NCI-H345 (cell line): ENCODE measurements at places on chromosomes 3 and 15.

GRCh38 chr3:111903067-111903511, 44.0 kb downstream of the PHLDB2 start:
- DNase-seq = no peak

DNA sequence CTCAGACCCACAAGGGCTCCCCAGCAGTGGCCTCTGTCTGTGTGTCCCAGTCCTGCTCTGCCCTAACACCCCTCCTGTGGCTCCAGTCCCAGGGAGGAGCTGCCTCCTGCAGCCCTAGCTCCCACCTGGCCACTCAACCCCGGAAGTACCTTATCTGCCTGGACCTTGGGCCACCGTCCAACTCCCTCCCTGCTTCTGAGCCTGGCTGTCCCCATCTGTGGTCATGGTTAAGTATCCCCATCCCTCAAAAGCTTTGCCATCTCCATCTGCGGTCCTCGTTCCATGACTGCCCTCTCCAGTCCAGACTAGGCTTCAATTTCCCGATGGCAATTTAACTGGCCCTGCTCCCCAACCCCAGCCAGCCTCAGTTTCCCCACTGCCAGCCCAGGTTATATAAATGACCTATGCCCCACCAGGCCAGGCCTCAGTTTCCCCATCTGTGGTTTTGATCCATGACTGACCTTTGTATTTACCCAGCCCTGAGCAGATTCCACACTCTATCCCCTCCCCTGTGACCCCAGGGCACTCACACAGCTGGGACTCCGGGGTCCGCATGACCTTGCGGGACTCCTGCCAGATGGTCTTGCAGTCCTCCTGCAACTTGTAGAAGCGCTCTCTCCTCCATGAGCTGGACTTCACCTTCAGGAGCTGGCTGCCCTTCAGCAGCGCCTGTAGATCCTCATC, 9.6 kb downstream of the PLCD1 start:
- no peak for DNase-seq

- no peak for DNase-seq
Observed at GRCh38 chr3:138049157-138049919, 39.4 kb downstream of the CLDN18 start.

- DNase-seq = no peak
Observed at GRCh38 chr3:88030210-88030609, 28.6 kb downstream of the CGGBP1 start.

DNA sequence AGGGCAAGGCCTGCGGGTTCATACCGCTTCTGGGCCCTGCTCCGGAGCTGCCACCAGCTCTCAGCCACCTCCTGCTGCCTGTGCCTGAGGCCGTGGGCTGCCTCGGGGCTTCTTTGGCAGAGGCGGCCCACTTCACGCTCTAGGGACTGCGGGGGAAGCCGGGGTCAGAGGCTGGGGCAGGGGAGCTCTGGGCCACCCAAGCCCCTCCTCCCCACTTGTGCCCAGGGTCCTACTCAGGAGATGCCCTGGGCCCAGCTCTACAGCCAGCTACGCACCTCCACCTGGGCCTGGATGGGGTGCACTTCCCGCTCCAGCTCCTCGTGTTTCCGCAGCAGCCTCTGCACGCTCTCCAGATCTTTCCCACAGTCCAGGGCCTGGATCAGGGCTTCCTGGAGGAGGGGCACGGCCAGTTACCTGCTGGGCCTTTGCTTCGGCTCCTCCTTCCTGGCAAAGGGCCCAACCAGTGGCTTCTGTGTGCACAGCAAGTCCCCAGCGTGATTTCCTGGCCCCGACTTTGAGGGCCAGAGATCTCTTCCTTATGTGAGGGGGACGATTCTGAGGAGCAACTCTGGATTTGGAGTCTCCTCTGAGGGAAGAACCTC, 24.0 kb downstream of the PLA2G4B start:
- peak; percentile 17 for DNase-seq

DNA sequence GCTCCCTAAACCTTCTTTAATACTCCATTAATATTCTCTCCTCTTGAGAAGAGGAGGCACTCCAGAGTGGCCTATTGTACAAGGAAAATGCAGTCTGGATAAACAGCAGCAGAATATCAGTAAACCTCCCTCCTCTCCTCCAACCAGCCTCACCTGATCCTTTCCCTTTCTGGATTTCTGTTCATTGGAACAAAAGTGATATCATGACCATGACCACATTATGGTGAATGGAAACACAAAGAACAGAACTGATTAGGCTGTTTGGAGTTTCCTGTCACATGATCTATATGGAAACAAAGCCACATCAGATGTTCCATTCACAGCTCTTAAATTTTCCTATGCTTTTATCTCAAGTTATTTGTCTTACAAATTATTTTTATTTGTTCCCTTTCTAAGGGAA, 14.6 kb downstream of the C2CD4B start:
- DNase-seq = peak; percentile 24

GRCh38 chr3:179072100-179072438, 460 bp upstream of the ZMAT3 start:
- DNase-seq = peak; percentile 44

DNA sequence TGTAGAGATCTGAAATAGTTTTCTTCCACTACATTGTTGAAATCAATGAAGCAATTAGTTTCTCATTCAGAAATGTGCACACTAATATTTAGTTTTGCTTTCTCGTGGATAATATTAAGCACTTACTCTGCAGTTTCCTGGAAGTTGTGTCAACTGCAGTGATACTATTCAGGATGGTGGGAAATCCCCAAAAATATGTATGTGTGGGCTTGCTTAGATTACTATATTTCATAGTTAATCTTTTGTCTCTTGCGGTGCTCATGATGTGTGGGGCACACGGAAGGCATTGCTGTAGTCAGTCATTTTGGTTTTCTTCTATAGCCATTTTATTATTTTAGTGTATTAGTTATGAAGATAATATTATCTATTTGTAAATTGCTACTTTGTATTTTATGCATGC, 19.7 kb downstream of the RAB11A start:
- DNase-seq = no peak

DNA sequence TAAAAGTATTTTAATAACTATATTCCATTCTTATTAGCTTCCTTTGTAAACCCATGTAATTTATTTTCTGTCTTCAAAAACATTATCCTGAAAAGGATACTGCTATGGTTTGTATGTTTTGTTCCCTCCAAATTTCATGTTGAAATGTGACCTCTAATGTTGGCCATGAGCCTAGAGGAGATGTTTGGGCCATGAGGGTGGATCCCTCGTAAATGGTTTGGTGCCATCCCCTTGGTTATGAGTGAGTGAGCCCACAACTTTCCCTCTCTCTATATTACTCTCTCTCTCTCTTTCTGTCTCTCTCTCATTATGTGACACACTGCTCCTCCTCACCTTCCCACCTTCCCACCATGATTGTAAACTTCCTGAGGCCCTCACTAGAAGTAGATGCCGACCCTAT, 357.7 kb downstream of the MFSD1 start:
- DNase-seq = no peak

GRCh38 chr15:41970456-41970855, 1.9 kb downstream of the EHD4 start:
- DNase-seq = no peak

DNA sequence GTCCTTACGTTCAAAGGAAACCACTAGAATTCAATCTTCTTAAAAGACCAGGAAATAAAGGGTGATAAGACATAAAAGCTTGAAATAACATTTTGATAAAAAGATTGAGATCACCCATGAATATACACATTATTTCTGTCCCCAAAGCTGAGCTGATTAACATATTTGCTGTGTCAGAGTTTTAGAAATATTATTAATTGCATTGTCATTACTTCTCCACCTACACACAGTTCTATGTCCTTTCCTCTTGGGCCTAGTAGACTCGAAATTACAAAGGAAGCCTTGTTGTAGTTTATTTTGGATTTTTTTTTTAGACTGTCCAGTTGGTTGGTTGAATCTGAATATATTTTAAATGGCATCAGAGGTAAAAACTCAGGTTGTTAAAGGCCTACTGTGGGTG, 81.0 kb upstream of the NR2E3 start:
- DNase-seq = no peak

DNA sequence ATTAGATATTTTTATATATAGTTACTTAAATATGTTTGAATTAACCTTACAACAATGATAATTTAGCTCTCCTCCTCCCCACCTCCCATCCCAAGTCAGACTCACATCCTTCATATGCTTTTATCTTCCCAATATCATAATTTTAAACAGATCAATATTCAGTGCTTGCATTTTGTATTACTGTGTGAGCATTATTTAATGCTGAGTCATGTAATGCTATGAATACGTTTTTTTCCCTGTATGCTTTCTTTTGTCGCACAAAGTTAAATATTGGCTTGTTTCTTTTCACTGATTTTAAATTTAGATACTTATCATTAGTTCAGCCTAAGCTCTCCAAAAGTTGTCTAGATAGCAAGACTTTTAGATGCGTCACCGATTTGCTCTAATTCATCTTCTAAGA, 471.6 kb upstream of the SGO1 start:
- no peak for DNase-seq

DNA sequence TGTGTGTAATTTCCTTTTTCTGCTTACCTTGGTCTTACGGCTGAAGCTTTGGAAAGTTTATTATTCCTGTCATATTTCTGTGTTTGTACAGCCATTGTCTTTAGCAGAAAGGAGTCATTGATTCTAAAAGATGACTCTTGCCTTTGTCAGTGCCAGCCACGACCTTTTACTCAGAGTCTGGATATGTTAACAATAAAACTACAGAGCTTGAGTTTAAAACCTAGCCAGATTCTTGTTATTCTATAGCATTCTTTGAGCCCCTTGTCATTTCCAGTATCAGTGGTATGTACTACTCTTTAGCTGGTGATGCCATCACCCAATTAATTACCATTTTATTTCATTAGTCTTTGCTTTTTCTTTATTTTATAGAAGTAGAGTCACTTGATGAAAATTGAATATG, 142.4 kb downstream of the TCF12 start:
- no peak for DNase-seq

GRCh38 chr15:25415217-25415616, 23.6 kb downstream of the UBE3A start:
- DNase-seq = no peak

GRCh38 chr3:102141096-102141927, 292.0 kb downstream of the NFKBIZ start:
- DNase-seq = no peak

- no peak for DNase-seq
Observed at GRCh38 chr3:132064114-132064513, 29.3 kb upstream of the CPNE4 start.

DNA sequence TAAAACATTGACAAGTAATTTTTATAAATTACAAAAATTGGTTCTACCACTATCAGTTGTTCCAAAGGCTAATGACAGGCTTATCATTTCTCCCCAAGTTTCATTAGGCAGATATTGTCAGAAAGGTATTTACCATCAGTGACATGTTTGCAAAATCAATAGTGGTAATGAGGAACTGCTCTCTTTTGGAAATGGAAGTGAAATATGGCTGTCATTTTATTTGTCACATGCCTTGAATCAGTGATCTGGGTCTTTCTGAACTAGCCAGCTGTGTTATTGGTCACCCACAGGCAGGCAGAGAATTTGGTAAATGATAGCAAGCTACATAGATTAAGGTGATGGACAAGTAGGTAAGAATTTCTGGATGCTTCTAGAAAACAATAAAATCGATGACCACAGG, 268.0 kb upstream of the ARHGEF26 start:
- DNase-seq = no peak

DNA sequence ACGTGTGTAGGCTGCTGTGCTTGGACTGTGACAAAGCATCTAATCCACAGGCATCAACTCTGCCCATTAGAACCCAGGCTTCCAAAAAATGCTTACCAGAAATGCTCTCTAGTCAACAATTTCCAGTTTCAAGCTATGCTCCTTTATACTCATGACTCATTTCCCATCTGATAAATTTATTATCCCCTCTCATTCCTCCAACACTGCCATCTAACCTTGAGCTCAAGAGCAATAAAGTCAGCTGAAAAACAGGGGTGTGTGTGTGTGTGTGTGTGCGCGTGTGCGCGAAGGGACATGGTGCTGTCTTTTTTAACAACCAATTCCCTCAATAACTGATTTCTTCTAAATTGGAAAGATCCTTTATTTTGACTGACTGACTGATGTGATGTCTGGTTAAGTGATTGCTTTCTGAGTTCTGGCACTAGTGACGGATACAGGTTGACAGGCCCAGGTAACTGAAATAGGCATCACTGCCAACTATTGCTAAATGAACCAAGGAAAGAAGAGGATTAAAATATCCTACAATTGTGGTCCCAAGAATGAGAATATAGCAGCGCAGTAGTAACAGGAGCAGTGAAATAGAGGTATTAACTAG, 405.5 kb downstream of the ZNF385D start:
- DNase-seq = no peak

DNA sequence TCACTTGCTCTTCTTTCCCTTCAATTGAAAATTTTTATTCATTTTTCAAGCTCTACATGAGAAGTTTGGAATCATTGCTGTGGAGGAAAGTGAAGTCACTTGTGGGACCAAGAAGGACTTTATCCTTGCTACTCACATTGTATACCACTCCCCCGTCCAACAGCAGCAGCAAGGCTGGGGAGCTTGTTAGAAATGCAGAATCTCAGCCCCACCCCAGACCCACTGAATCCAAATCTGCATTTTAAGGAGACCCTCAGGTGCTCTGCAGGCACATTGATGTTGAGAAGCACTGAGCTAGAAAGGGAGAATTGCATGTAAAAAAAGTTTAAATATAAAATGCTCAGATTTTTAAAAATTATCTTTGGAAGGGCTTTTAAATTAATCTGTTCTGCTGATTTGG, 202.3 kb upstream of the MRPL3 start:
- no peak for DNase-seq

GRCh38 chr15:49062900-49063299, 16.7 kb upstream of the SECISBP2L start:
- no peak for DNase-seq

DNA sequence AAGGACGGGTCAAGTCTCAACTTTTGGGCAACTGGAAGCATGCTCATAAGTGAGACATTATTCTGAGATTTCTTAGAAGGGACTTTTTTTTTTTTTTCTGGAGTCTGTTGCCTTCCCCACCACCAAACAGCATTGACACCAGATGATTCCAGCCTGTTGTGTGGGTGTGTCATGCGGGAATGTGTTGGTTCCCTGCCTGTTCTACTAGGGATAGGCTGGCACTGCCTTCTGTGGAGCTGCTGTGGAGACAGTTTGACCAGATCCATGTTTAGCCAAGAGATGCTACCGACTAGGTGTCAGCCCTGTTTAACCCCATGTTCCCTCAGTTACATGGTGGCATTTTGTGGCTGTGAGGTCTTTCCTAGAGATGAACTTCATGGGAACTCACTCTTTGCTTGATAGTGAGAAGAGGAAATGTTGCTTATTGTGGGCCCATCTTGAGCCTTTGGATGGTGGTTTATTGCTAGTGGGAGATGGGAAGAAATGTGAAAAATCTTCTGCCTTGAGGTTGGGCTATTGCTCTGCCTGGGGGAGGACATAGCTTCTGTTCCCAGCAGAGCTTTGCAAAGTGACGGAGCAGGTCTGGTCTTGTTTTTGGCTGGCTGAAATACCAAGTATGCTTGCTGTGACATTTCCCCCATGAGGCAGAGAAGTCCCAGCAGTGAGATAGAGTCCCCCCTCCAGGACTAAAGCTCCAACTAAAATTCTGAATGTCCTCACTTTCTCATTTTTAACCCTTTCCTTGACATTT, 31.3 kb downstream of the TRAK1 start:
- no peak for DNase-seq
